ENCODE measurements at places on chromosomes 7 and 10. TPM values are rescaled to one million over a fixed set of nuclear protein-coding genes. Genes with fewer than 3 reads are reported as not detected.
A peak's percentile ranks its signal among the peaks of the same experiment; 100 is the strongest.

DNA sequence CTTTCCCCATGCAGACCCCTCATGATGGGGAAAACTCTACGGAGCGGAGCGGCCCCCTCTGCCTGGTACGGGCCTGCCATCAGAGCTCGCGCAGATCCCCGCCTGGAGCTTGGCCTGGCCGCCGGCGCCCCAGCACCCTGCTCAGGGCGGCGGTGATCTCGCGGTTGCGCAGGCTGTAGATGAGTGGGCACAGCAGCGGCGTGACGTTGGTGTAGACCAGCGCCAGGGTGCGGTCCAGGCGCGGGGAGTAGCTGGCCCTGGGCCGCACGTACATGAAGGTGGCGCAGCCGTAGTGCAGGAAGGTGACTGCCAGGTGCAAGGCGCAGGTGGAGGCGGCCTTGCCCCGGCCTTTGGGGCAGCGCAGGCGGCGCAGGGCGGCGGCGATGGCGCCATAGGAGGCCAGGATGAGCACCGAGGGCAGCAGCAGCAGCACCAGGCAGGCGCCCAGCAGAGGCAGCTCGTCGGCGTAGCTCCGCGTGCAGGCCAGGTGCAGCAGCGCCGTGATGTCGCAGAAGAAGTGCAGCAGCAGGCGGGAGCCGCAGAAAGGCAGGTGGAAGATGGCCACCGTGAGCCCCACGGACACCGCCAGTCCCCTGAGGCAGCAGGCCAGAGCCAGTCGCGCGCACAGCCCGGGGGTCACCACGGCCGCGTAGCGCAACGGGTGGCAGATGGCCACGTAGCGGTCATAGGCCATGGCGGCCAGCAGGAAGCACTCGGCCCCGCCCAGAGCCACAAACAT lies 33.4 kb downstream of the TAS2R41 start:
- H3K36me3 ChIP-seq = no peaks in the 10 kb centered on the region
- no peak overlapping the region for H3K4me3 ChIP-seq
- no peaks in the 10 kb centered on the region for H3K4me1 ChIP-seq
- H3K27ac ChIP-seq = no peak overlapping the region
- H3K27me3 ChIP-seq = no peaks in the 10 kb centered on the region

- no peak overlapping the region for H3K27ac ChIP-seq
- no peaks in the 10 kb centered on the region for H3K27me3 ChIP-seq
- no peaks in the 10 kb centered on the region for H3K36me3 ChIP-seq
- H3K4me3 ChIP-seq = no peak overlapping the region
- DNase-seq = no peak
These were observed 31.6 kb downstream of the IL15RA start for GRCh38 chr10:5945561-5946418.

GRCh38 chr7:112133328-112133727 lies 72.9 kb downstream of the DOCK4 start:
- DNase-seq = no peak
- no peaks in the 10 kb centered on the region for H3K27me3 ChIP-seq
- no peaks in the 10 kb centered on the region for H3K36me3 ChIP-seq
- H3K27ac ChIP-seq = no peak overlapping the region
- no peaks in the 10 kb centered on the region for H3K4me1 ChIP-seq

DNA sequence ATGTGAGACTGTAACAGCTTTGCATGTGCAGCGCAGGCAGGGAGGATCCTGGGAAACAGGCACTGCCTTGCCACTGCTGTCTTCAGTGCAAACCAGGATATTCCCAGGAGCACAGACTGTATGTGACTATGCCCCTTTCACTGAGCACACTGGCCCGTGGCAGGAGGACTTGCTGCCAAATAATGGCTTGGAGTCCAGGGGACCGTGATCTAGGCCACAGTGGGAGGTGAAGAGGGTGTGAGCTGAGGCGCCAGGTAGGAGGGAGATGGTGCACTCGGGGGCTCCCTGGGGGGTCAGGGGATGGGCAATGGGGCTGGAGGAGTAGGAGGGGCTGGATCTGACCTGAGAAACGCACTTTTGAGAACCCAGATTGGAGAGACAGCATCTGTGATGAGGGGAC lies 193.4 kb upstream of the ZNF32 start:
- H3K4me3 ChIP-seq = no peak overlapping the region
- DNase-seq = no peak
- H3K36me3 ChIP-seq = no peaks in the 10 kb centered on the region
- peaks cover 17% of the 10 kb centered on the region for H3K27me3 ChIP-seq
- H3K4me1 ChIP-seq = no peaks in the 10 kb centered on the region
- H3K27ac ChIP-seq = no peak overlapping the region

DNA sequence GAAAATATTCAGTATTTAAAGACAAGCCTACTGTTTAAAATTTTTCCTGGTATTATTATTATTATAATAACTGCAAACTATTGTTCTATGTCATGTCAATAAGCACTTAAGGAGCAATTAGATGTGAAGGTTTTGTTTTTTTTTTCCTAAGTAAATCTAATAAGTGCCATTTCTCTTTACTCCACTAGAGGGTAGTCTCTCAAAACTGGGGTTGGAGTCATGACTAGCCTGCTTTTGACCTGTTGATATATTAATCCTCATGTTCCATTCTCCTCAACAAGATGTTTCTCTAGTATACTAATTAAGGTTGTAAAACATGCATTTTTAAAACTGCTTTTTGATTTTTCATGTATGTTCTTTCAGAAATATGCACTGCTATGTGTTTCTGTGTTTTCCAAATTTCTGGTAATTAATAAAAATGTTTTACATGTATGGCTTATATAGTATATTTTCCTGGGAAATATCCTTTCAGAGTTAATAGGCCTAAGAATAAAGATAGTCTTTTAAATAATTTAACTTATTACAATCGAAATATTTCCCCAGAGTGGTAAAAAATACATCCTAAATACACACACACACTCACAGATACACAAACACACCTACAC lies 1.0 kb upstream of the LRRN3 start:
- H3K4me1 ChIP-seq = no peaks in the 10 kb centered on the region
- no peak overlapping the region for H3K4me3 ChIP-seq
- H3K27me3 ChIP-seq = no peaks in the 10 kb centered on the region
- H3K36me3 ChIP-seq = no peaks in the 10 kb centered on the region
- no peak overlapping the region for H3K27ac ChIP-seq
- peak; percentile 34 for DNase-seq

GRCh38 chr10:93941606-93942005 lies 47.8 kb downstream of the SLC35G1 start:
- no peak for DNase-seq
- no peaks in the 10 kb centered on the region for H3K27me3 ChIP-seq
- no peaks in the 10 kb centered on the region for H3K4me1 ChIP-seq
- H3K4me3 ChIP-seq = no peak overlapping the region
- H3K27ac ChIP-seq = no peak overlapping the region

- H3K27ac ChIP-seq = no peak overlapping the region
- H3K4me1 ChIP-seq = no peaks in the 10 kb centered on the region
- no peak overlapping the region for H3K4me3 ChIP-seq
- DNase-seq = no peak
These were observed 261.8 kb upstream of the SHH start for GRCh38 chr7:156074084-156074483.

DNA sequence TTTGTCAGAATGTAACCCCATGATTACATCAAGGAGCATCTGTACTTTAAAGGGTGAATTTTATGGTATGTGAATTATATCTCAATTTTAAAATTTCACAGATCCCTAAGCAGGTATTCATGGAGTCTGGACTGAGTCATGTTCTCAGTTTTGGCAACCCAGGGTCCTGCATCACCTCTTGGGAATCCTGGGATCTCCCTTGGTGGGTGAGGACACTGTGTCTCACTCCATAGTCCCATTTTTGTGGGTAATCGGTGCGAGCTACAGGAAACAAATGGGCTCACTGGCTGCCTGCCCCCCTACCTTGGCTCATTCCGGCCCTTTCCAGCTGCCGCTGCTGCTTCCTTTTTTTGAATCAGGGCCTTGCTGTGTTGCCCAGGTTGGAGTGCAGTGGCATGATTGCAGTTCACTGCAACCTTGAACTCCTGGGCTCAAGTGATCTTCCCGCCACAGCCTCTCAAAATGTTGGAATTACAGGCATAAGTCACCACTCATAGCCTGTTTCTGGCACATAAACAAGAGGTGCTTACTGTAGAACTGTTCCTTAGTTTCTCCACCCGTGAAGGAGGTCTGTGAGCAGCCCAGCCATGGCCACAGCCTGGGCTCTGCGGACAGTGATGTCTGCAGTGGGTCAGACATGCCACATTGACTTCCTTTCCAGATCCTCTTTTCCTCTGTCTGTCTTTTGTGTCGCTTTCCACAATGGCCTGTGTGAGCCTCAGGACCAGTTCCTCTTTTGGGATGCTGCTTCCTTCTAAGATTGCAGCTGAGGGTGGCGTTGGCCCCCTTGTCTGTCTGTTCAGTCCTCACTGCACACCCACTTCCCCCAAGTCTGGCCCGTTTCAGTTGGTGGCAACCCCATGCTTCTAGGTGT lies 14.5 kb downstream of the PALD1 start:
- H3K4me3 ChIP-seq = no peak overlapping the region
- no peaks in the 10 kb centered on the region for H3K27me3 ChIP-seq
- no peak overlapping the region for H3K27ac ChIP-seq
- peaks cover 8% of the 10 kb centered on the region for H3K4me1 ChIP-seq
- DNase-seq = no peak

GRCh38 chr10:93445097-93445960 lies 36.8 kb downstream of the MYOF start:
- DNase-seq = peak; percentile 84
- peaks cover 78% of the 10 kb centered on the region for H3K4me1 ChIP-seq
- no peak overlapping the region for H3K4me3 ChIP-seq
- H3K27ac ChIP-seq = peak overlapping the region; percentile 100
- no peaks in the 10 kb centered on the region for H3K27me3 ChIP-seq

GRCh38 chr10:131890276-131891195 lies 10.3 kb upstream of the PPP2R2D start:
- no peaks in the 10 kb centered on the region for H3K36me3 ChIP-seq
- H3K27ac ChIP-seq = peak overlapping the region; percentile 12
- DNase-seq = no peak
- peak overlapping the region; percentile 50 for H3K4me3 ChIP-seq
- peaks cover 42% of the 10 kb centered on the region for H3K4me1 ChIP-seq
- H3K27me3 ChIP-seq = no peaks in the 10 kb centered on the region

DNA sequence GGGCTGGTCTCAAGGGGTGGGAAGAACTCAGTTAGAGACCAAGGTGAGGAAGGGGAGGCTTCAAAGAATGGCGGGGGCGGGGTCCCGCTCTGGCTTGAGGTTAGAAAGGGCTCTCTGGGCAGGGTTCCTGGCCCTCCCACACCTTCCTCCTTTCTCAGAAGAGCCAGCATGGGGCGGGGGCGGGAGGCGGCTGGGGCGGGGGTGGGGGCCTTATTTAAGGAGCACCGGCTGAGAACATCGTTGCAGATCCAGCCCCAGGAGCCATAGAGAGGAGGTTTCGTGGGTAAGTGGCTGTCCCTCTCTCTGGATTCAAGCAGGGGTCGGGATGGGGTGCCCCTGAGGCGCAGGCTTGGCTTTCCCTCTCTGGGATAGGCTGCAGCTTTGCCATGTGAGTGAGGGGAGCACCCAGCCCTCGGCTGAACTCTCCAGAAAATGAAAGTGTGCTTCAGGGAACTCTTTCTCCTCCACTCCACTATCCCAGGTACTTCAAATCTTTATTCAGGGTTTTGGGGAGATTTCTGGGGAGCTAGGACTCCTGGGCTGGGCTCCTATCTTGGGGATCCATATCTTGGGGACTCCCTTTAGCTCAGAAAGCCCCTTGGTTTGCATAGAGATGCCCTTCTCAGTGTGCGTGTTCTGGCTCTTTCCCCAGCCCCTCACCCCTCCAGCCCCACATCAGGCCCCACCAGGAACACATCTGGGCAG lies 3.3 kb upstream of the CUEDC2 start:
- H3K36me3 ChIP-seq = no peaks in the 10 kb centered on the region
- DNase-seq = no peak
- H3K4me3 ChIP-seq = no peak overlapping the region
- H3K27ac ChIP-seq = no peak overlapping the region
- peaks cover 24% of the 10 kb centered on the region for H3K4me1 ChIP-seq

- peaks cover 55% of the 10 kb centered on the region for H3K27me3 ChIP-seq
- H3K4me1 ChIP-seq = no peaks in the 10 kb centered on the region
- no peaks in the 10 kb centered on the region for H3K36me3 ChIP-seq
- no peak for DNase-seq
- H3K27ac ChIP-seq = no peak overlapping the region
- no peak overlapping the region for H3K4me3 ChIP-seq
These were observed 227.7 kb downstream of the ADAM12 start for GRCh38 chr10:126160571-126160970.

- no peak overlapping the region for H3K27ac ChIP-seq
- no peak for DNase-seq
- no peaks in the 10 kb centered on the region for H3K4me1 ChIP-seq
- H3K36me3 ChIP-seq = no peaks in the 10 kb centered on the region
- no peaks in the 10 kb centered on the region for H3K27me3 ChIP-seq
- no peak overlapping the region for H3K4me3 ChIP-seq
These were observed 104.3 kb downstream of the MARCHF5 start for GRCh38 chr10:92395271-92395670.

GRCh38 chr10:69043931-69044531 lies 43.9 kb upstream of the SRGN start:
- no peak overlapping the region for H3K27ac ChIP-seq
- no peaks in the 10 kb centered on the region for H3K27me3 ChIP-seq
- no peak overlapping the region for H3K4me3 ChIP-seq
- H3K36me3 ChIP-seq = no peaks in the 10 kb centered on the region

PON3 gene
- 2.6 TPM for total RNA-seq

COL28A1 gene
- total RNA-seq = 0.12 TPM

LIPK gene
- not detected for total RNA-seq

ANKRD61 gene
- 0.17 TPM for total RNA-seq

AKR1C4 gene
- not detected for total RNA-seq

RASSF4 gene
- total RNA-seq = 2.8 TPM

GRM8 gene
- 0.05 TPM for total RNA-seq

AGAP9 gene
- total RNA-seq = 7.4 TPM

DENND11 gene
- total RNA-seq = 23.4 TPM

All from HCT116 (cell line).